Activated T-helper 17 cell treated with anti-CD3 and anti-CD28 coated beads, Interleukin-2, amount 50 U/mL, for 72 hours (primary cell): ENCODE measurements at places on chromosomes 7 and 10. TPM values are rescaled to one million over a fixed set of nuclear protein-coding genes. Genes with fewer than 3 reads are reported as not detected.

COL26A1 gene
- total RNA-seq = not detected

CCL24 gene
- not detected for total RNA-seq

FXYD4 gene
- total RNA-seq = not detected

SEPHS1 gene
- 73.7 TPM for total RNA-seq

AKR1C4 gene
- 0.71 TPM for total RNA-seq

WNT2 gene
- total RNA-seq = not detected

FAM237B gene
- not detected for total RNA-seq

C7orf57 gene
- total RNA-seq = 0.95 TPM

KLLN gene
- total RNA-seq = 0.78 TPM

KCNMA1 gene
- 0.56 TPM for total RNA-seq

CALY gene
- total RNA-seq = not detected

PTPN20 gene
- total RNA-seq = 0.22 TPM

HOXA11 gene
- total RNA-seq = not detected
